ENCODE measurements at places on chromosomes 7 and 10.

GRCh38 chr7:46006212-46006611 lies 85.1 kb upstream of the IGFBP3 start:
- DNase-seq, result no peak

GRCh38 chr10:119274519-119275045 lies 67.2 kb downstream of the GRK5 start:
- DNase-seq, result no peak

- no peak for DNase-seq
These were observed 867.6 kb downstream of the SORCS1 start for GRCh38 chr10:106296750-106297392.

DNA sequence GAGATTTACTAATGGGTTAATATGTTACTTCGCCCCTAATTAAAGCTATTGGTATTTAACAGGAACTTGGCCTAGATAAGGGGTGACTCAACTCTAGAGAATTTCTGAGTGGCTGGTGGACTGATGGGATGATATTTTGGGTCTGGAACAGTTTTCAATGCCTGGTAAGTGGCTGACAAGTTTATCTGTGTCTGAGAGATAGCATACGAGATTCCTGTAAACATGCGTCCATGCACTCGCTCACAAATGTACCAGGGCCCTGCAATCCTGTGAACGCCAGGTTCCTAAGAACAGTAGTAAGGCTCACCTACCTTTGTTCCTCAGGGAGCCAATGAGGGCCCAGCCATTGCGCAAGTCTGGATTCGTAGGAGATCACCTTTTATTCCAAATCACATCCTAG lies 683.8 kb upstream of the ANKRD30A start:
- no peak for DNase-seq

GRCh38 chr10:122113161-122113944 lies 124.4 kb downstream of the TACC2 start:
- peak; percentile 84 for DNase-seq

- DNase-seq, result no peak
These were observed 84.4 kb upstream of the ANLN start for GRCh38 chr7:36305226-36305625.

DNA sequence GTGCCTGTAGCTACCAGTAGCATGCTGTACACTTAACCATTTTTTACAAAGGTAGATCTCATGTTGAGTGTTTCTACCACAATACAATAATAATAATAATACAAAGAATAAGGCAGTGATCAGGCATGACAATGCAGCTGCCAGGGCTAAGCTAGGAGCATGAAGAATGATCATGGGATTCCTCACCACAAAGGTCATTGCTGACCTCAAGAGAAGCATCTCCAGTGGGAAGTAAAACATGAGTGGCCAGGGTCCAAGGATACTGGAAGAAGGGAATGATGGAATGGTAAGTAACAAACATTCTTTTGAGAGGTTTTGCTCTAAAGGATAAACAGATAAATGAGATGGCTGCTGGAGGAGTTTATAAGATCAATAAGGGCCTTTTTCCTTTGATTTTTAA lies 591.1 kb downstream of the TNS3 start:
- DNase-seq, result no peak

- no peak for DNase-seq
These were observed 229.7 kb upstream of the KCND2 start for GRCh38 chr7:120043250-120043649.

- peak; percentile 74 for DNase-seq
These were observed 458.8 kb downstream of the SORCS1 start for GRCh38 chr10:106705681-106706100.

DNA sequence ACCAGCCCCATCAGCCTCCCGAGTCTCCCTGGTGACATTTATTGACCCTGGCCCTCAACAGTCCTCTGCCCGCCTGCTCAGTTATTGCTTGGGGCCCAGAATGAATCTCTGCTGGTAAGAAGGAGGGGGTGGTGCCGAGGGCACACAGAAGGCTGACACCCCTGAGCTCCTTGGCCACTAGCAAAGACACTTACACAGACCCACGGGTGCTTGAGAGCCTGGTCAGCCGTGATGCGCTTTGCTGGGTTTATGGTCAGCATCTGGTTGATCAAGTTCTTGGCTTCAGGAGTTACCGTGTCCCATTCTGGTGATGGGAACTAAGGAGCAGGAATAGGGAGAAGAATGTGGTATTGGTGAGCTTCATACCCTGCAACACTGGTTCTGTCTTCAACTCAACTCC lies 27.3 kb downstream of the CAMK2G start:
- no peak for DNase-seq

DNA sequence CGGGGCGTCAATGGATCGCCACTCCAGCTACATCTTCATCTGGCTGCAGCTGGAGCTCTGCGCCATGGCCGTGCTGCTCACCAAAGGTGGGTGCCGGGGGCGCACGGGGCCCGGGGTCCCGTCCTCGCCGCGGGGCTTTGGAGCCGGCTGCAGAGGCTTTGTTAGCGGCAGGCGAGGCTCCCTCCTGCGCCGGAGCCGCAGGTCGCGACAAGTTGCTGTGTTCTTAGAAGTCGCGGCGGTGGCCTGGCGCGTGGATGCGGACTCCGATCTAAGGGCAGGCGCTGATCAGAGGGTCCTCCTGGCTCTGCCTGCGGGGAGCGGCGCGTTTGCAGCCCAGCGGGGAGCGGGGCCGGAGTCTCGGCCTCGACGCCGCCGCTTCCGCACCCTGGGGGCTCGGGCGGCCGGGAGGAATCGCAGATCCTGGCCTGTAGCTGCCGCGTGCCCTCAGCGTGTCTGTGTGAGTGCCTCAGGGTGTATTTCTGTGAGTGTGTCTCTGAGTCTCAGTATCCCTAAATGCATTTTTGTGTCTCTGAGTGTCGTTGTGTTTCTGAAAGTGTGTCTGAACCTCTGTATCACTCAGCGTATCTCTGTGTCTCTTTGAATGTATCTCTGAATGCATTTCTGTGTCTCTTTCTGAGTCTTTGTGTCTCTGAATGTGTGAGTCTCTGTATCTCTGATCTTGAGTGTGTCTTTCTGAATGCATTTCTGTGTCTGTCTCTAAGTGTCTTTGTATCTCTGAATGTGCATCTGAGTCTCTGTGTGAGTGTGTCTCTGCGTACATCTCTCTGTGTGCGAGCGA lies 766 bp downstream of the BAMBI start:
- DNase-seq, result peak; percentile 47

DNA sequence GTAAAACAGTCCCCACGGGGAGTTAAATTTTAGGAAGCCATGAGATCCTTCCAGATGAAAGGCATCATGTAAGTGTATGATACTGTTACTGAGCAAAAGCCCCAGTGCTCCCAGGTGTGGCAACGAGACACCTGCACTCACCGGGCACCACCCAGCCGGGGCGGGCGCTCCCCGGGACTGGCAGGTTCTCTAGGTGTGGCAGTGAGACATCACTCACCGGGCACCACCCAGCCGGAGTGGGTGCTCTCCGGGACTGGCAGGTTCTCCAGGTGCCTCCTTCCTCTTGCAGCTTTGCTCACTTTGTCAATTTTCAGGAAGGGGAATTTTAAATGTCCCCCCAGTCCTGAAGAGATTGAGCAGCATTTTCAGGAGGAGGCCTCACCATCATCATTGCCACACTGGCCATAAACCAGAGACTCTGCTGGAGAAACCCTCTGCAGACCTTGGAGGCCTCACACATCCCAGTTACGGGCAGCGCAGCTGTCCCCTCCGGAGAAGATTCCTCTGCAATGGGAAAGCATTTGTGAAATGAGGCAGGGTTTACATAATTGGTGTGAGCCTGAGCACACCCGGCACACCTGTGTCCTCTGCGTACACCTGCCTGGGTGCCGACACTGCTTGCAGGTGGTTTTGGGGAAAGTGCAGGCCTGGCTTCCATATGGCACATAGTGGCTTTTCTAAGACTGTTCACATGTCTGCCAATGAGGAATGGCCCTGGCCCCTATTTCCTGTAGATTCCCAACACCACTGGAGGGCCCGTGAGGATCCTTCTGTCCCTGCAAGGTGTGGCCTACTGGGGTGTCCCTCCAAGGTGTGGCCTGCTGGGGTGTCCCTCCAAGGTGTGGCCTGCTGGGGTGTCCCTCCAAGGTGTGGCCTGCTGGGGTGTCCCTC lies 191.4 kb downstream of the EBF3 start:
- peak; percentile 17 for DNase-seq

DNA sequence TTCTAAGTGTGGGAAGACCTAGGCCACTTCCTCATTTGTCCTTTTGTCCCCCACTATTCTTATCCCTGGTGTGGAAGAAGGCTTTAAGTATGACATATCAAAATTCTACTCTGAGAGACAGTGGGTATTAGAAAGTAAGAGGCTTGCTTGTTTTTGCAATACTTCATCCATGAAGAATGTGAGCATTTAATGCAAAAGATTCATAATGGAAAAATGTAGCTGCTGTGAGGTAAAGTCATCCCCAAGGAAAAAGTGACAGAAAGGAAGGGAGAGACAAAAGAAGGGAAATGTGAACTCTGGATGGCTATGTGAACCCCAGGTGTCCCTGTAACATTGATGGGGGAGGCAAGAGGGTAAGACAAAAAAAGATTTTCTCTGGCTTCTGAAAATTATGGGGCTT lies 607.5 kb downstream of the SORCS1 start:
- DNase-seq, result no peak

DNA sequence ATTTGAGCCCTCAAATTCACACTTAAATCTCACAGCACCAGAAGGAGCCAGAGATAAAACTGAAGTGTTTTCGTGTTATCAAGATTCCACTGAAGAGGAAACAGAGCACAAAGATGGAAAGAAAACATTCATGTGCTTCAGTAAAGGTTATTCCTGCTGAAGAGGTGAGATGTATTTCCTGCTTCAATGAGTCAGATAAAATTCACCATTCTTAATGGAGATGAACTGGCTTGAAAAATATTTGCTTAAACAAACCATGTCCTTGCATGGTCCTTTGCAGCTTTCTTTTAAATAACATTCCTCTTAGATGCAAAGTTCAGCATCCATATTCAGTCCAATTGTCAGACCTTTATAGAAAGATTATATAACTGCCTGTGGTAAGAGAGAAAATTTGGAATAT lies 294.2 kb downstream of the IPMK start:
- DNase-seq, result no peak

GRCh38 chr7:70006261-70006920 lies 408.1 kb downstream of the AUTS2 start:
- DNase-seq, result peak; percentile 57

- DNase-seq, result no peak
These were observed 36.6 kb upstream of the CCAR1 start for GRCh38 chr10:68684413-68684812.

- no peak for DNase-seq
These were observed 733.7 kb upstream of the IGFBP3 start for GRCh38 chr7:46654546-46655443.

DNA sequence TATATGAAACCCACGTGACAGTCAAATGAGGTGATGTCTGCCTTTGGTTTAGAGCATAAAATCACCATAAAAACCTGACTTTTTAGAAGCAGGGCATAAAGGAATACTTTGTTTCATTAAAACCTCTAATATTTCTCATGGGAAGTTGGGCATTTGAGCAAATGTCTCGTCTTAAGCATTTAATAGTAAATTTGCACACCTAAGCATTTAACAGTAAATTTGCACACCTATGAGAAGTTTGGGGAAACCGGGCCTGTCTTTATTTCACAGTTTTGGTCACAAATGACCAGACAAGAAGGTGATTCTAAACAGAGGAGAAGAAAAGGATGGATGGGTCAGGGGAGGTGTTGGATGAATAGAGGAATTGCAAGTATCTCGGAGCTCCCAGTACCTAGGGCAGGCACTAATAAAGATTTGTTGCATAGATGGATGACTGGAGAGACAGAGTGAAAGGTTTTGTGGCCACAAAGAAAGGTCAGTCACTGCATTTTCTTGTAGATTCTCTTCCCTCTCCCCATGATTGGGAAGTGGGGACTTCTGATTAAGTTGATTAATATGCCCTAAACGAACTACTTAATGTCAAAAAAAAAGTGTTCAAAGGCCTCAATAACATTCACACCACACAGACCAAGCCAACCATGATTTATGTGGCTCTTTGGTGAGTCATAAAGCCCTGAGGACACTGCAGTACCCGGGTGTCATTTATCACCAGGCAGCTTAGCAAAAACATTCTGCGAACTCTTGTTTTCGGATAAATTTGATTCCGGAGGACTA lies 158.2 kb downstream of the SPAG6 start:
- DNase-seq, result no peak

GRCh38 chr7:28890137-28890536 lies 68.0 kb downstream of the TRIL start:
- DNase-seq, result no peak
